ENCODE measurements at places on chromosomes 7 and 10. TPM values are rescaled to one million over a fixed set of nuclear protein-coding genes. Genes with fewer than 3 reads are reported as not detected.

Gene FXYD4
- total RNA-seq: not detected

DNA sequence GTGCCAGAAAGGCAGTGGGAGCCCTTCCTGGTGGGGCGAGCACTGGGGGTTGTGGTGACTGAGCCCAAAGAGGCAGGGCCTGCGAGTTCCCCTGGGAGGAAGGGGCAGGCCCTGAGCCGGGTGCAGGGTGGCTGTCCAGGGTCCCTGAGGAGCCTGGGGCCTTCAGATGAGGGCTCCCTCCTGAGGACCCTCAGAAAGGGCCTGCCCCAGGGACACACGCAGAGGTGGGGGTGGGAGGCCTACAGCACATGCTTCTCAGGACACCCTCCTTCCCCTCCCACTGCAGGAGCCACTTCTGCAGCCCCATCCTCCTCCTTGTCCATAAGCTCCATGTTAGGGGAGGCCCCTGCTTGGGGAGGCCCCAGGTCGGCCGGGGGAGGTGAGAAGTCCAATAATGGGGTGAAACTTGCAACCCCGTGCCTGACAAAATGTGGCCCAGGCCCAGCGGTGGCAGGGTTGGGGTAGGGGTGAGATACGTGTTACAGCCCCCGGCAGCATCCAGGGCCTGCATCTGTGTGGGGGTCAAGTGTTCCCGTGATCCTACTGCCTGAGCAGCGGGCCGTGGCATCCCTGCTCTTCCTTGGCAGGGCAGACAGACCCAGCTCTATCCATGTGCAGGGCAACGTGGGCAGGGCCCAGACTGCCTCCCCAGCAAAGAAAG is 31.8 kb upstream of the RET start:
- no peak for DNase-seq

DNA sequence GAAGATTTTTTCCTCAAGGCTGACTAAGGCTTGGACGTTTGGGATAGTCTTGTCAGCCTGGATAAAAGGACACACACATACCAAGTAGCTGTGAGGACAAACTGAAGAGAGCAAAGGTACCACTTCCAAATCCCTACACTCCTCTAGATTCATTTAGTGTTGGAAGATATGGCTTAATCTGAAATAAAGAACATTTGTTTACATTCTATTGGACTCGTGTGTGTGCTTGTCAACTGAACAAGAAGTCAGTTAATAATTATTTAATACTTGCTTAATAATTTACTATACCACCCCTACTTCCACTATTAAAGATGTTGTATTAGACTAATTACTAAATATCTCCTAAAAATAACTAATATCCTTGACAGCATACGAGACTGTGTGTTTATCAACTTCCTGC is 23.3 kb upstream of the DYNC1I1 start:
- no peak for DNase-seq

DNA sequence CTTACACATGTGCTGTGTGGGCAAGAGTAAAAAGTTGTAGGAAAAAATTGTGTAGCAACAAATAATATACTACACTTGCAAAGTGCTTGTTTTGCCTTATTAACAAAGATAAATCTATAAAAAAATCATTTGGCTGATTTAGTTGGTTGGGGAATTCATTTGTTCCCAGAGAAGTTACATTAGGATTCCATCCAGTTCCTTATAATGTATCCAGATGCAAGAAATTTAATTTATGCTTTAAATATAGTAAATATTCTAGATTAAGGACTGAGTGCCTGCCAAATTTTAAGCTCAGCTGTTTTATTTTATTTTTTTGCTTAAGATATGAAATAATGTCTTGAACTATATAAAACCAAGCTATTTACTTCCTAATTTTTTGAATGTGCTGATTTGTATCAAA is 1169.9 kb downstream of the NXPH1 start:
- DNase-seq: no peak

Measured in heart right ventricle (tissue), 16 donors.